Endothelial cell of coronary artery (primary cell): ENCODE measurements at places on chromosomes 5 and 9. TPM values are rescaled to one million over a fixed set of nuclear protein-coding genes. Genes with fewer than 3 reads are reported as not detected.

Gene CCDC69
- total RNA-seq, result 4.3 and 7.0 TPM in 2 replicates

Gene JAKMIP2
- 0.09 TPM in 1 of 2 replicates, not detected in the other for total RNA-seq

Gene CAVIN4
- total RNA-seq, result 1.6 and 2.0 TPM in 2 replicates

Gene IFNA2
- total RNA-seq, result not detected in 2 replicates

Gene HTR4
- total RNA-seq, result 0.09 TPM in 1 of 2 replicates, not detected in the other

Gene FBXL7
- total RNA-seq, result 6.1 and 6.9 TPM in 2 replicates

Gene WNT8A
- not detected in 2 replicates for total RNA-seq
